ENCODE measurements at places on chromosomes 12 and 14.

- DNase-seq = no peak
Observed at GRCh38 chr12:87020071-87020470, 763.9 kb upstream of the MGAT4C start.

GRCh38 chr12:64039281-64039871 is 182.7 kb downstream of the KICS2 start:
- DNase-seq = no peak

- no peak for DNase-seq
Observed at GRCh38 chr12:81245907-81246570, 168.2 kb downstream of the ACSS3 start.

DNA sequence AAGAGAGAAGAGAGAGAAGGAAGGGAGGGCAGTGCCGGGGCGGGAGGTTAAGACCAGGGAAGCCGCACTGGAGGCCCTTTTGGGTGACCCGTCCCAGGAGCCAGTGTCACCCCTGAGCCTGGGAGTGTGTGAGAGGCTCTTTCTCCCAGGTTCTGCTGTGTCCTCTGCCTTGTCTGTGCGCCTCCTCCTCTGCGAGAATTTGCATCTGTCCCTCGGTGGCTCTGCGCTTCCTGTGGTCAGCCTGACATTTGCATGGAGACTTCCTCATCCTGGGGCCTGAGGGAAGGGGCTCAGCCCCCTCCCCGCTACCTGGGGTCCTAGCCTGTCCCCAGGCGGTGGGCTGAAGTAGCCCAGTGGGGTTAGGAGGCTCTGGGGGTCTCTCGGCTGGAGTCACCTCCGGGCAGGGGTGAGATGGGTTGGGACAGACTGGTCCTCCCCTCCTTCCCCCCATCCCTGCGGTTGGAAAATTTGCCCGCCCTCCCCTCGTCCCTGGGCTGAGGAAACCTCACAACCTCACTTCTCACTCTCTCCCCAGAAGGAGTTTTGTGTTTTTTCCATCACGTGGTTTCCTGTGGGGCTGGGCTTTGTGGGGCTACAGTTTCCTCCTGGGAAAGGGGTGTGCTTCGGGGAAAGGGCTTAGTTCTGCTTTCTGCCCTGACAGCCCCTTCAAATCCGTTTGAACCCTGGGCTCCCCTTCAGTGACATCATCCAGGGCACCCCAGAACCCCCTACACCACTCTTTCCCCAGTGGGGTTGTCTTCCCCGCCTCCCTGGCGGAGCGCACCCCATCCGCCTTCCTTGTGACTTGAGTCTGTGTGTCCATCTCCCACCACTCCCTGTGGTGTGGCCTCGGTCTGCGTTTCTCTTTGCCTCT is 2.5 kb downstream of the PTPN6 start:
- DNase-seq = no peak

DNA sequence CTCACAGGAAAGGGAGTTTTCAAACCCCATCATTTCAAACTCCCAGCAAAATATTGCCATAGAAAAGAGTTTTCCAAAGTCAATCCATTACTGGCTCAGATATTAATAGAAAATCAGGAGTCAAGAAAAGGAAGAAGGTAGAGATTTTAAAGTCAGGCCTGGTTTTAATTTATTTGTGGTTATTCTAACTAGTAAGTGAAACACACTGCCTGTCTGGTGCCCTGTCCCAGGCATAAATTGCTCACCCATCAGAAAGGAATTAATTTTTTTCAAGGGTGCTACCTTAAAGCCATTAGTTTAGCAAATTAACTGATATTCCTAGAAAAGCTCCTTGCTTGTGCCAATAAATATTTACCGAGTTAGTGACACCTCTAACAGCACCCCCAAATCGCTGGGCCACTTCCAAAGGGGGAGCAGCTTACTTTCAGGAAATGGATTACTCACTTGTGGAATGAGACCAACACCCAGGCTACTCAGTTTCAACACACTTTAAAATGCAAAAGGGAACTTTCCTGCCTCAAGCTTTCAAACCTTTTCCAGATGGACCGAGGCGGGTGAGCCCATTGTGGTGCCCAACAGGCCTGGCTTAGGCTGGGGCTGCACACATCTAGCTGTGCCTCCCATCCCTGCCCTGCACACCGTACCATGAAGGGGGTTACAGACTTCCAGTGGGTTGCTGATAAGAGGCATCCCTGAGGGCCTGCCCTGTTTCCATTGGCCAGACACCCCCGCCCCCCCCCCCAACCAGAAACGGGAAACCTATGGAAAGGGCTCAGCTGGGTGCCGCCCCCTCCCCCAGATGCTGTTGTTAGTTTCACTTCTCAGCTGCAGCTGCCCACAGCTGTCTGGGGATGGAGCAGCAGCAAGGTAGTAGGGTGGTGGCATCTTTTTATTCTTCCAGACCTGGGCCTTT is 117.2 kb downstream of the SAMD4A start:
- DNase-seq = no peak

DNA sequence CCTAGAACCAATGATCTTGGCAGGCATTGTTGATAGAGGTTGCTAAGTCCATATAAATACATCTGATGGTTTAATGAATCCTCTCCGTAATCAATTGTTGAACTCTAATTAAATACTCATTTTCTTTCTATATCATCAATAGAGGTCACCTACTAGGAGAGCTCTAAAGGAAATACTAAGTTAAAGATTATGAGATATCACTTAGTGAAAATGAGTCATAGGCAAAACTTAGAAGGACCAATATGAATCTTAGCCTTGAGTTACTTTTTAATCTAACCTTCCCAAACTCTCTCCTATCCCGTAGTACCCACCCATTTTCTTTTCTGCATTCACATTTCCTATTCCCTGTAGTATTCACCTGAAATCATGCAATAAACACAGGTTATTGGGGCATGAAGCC is 50.2 kb downstream of the MBIP start:
- DNase-seq = no peak

GRCh38 chr12:9763025-9763424 is 2.3 kb upstream of the CD69 start:
- DNase-seq = no peak

GRCh38 chr12:12919666-12920435 is 28.5 kb downstream of the GPRC5A start:
- no peak for DNase-seq

GRCh38 chr12:2876431-2877046 is 435 bp downstream of the FOXM1 start:
- DNase-seq = peak; percentile 58

DNA sequence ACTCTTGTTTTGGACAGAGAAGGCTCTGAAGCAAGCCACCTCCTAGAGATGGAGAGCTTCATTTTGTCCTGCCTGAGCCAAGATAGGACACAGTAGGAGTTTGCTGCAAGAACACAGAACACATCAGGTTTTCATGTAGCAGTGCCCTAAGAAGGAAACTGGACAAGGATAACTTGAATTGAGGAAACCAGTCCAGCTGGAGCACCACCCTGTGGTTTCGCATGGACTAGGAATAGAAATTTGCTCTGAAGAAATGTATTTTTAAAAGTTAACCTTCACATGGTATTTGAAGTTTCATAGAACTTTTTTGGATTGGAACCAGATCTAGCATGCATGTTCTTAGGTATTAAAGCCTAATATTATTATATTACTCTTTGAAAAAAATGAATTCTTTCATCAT is 68.8 kb downstream of the RERG start:
- no peak for DNase-seq

DNA sequence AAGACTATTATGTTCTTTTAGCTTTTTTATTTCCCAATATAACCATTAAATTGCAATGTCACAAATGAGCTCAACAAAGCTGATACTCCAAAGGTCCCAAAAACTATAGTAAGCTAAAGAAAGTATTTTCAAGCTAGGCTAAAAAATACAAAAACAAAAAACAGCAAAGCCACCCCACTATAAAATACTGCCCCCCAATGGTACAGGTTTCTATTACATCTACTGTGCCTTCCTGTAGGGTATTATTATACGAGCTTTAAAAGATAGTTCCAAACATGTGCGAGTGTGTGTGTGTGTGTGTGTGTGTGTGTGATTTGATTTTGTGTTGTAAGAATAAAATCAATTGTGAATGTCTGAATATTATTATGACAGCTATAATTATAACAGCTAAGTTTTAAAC is 1.1 kb downstream of the IFNG start:
- DNase-seq = peak; percentile 22

Measured in NCI-H2171 treated with DMSO at 0.1 percent for 48 hours (cell line).